IMR-90 (cell line): ENCODE measurements at places on chromosomes 13 and 19. TPM values are rescaled to one million over a fixed set of nuclear protein-coding genes. Genes with fewer than 3 reads are reported as not detected.
A peak's percentile ranks its signal among the peaks of the same experiment; 100 is the strongest.

GRCh38 chr13:107284173-107284572, 716.2 kb upstream of the ARGLU1 start:
- DNase-seq = peak; percentile 59

Gene OR4F17
- total RNA-seq = not detected in 2 replicates

- no peak for DNase-seq
Measured at GRCh38 chr19:35265126-35265899, 3.4 kb upstream of the USF2 start.

- no peak for DNase-seq
Measured at GRCh38 chr19:41910240-41910991, 17.8 kb downstream of the ERFL start.
